ENCODE measurements at places on chromosomes 5 and 9.

GRCh38 chr9:33161011-33161588, 6.0 kb downstream of the B4GALT1 start:
- DNase-seq, result peak; percentile 32

GRCh38 chr5:21236104-21236503, 1248.1 kb upstream of the CDH18 start:
- DNase-seq, result no peak

DNA sequence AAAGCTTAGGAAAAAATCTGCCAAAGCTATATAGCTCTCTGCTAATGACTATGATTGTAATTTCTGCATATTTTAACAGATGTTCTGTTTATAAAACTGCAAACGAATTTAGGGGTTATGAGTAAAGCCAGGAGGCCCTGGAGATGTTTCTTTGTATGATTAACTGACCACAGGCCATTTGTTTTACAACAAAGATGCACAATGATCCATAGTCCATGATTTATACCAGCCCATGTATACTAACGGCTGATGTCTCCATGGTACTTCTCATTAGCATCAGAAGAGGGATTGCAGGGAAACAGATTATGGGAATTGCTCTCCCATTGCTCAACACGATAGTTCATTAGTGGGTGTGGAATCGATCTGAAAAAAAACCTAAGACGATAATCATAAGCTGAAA, 78.9 kb downstream of the PPP2R2B start:
- DNase-seq, result no peak

- DNase-seq, result peak; percentile 17
Measured at GRCh38 chr9:74951725-74952151, 974 bp downstream of the C9orf40 start.

GRCh38 chr5:167653645-167654106, 637.8 kb upstream of the WWC1 start:
- no peak for DNase-seq

GRCh38 chr9:21153336-21154017, 11.8 kb upstream of the IFNW1 start:
- no peak for DNase-seq

DNA sequence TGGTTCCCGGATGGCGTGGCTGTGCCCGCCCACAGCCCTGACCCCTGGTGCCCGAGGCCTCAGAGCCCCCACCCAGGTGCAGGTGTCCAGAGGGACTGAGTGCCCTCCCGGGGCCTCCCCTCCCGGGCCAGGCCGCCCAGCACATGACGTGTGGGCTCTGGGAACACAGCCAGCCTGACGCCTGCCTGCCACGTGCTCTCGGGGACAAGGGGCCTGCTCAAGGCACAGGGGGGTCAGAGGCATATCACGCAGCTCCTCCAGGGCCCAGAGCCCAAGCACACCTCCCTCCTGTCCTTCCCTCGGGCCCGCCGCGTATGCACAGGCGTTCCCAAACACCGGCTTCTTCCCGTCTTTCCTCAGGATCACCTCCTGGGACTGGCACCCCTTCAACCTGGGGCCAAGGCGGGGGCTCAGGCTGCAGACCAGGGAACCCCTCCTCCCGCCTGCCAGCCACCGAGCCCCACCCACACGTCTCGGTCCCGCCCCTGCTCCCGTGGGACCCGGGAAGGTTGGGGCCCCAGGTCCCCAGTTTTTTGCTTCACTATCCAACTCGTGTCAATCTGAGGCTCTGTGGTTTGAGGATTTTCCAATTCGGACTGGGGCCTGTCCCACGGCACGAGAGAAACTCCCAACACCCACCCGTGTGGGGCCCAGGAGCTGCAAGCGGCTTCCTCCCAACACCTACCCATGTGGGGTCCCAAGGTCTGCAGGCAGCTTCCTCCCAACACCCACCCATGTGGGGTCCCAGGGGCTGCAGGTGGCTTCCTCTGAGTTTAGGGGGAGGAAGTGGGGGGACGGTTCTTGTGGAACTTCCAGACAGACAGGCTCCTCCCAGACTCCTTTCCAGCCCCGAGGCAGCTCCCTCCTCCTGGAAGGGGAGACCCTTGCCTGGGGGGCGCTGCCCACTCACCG, 1.5 kb downstream of the LCN10 start:
- no peak for DNase-seq

DNA sequence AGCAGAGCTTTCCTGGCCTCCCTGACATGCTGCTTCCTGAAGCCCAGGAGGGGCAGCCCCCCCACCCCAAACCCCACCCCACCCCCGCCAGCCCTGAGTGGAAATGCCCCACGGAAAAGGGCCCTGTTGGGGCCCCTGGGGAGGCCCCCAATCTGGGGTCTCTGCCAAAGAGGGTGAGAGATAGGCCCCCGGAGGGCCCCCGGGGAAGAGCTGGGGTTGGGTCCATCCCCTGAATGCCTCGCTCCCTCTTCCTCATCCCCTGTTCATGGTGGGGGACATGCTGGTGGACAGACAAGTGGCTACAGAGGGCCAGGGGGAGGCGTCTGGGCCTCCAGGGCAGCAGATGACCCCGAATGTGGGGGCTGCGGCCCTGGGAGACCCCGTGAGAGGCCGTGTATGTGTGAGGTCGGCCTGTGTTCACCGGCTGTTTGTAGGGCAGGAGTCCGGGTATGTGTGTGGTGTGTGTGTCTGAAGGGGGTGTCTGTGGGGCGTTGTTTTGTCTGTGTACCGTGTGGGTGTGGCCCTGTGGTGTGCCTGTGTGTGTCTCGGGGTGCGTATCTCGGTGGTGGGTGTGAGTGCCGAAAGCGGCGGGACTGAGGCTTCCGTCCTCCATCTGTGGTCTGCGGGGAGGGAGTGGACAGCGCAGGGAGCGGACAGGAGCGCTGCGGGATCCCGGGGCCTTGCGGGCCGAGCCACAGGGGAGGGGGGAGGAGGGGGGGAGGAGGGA, 11.3 kb downstream of the C9orf50 start:
- DNase-seq, result peak; percentile 55
